ENCODE measurements at places on chromosomes 4 and X. TPM values are rescaled to one million over a fixed set of nuclear protein-coding genes. Genes with fewer than 3 reads are reported as not detected.
A peak's percentile ranks its signal among the peaks of the same experiment; 100 is the strongest.

CENPU gene
- total RNA-seq, result 88.4 TPM

DNA sequence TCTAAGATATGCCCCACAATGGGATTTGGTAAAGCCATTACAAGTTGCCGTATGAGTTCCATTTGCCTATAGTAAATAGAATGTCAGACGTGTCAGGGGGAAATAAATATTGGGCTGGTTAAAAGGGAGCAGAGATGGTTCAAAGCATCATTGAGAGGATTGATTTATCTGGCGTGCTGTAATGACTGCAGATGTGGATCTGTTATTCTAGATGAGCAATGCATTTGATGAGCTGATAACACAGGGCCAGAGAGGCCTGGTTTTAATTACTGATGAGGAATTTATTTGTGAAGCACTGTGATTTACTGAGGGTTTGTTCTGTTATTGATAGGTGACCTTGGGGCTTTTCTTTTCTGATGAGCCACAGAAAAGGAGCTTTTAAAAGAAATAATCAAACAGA lies 62.5 kb downstream of the DACH2 start:
- no peak for DNase-seq

LPAR4 gene
- not detected for total RNA-seq

DNA sequence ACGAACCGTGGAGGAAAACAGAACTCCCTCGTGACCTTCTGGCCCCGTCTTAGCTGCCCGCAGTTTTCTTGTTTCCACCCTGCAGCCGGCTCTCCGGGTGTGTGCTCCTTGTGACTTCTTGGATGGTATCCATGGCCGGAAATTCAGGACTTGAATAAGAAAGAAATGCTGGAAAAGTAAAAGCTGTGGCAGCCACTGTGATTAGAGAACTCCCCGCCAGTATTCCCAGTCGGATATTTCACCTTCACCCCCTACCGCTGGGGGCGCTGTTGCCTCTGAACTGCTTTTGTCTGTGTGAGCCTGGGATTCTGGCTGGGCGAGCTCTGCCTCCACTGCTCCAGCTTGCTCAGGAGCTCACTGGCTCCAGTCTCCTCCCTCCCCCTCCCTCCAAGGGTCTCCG lies 41.5 kb upstream of the CYP4V2 start:
- DNase-seq, result no peak

SMIM10L2A gene
- total RNA-seq, result 0.25 TPM

- no peak for DNase-seq
These were observed 1000.7 kb downstream of the STIM2 start for GRCh38 chr4:27861381-27861787.

PGM2 gene
- 60.1 TPM for total RNA-seq

GRCh38 chr4:54165438-54165837 lies 63.7 kb upstream of the PDGFRA start:
- no peak for DNase-seq

RPA4 gene
- total RNA-seq, result 0.30 TPM

- no peak for DNase-seq
These were observed 1106.0 kb downstream of the STIM2 start for GRCh38 chr4:27966664-27967063.

GPC4 gene
- total RNA-seq, result not detected

DNA sequence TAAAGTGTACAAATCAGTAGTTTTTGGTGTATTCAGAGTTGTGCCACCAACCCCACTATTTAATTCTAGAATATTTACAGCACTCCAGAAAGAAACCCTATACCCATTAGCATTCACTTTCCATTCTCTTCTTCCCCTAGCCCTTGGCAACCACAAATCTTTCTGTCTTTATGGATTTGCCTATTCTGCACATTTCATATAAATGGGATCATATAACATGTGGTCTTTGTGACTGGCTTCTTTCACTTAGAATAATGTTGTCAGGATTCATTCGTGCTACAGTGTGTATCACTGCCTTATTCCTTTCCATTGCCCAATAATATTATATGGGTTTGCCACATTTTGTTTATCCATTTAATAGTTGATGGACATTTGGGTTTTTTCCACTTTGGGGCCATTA lies 32.2 kb downstream of the SGMS2 start:
- DNase-seq, result no peak

DNA sequence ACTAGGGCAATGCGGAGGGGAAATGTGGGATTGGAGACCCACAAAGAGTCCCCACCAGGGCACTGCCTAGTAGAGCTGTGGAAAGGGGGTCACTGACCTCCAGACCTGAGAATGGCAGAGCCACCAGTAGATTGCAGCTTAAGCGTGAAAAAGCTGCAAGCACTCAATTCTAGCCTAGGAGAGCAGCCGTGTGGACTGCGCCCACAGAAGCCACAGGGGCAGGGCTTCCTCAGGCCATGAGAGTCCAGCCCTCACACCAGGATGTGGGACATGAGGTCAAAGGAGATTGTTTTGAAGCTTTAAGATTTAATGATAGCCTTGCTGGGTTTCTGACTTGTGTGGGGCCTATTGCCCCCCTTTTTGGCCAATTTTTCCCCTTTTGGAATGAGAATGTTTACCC lies 379.0 kb downstream of the INPP4B start:
- no peak for DNase-seq

DNA sequence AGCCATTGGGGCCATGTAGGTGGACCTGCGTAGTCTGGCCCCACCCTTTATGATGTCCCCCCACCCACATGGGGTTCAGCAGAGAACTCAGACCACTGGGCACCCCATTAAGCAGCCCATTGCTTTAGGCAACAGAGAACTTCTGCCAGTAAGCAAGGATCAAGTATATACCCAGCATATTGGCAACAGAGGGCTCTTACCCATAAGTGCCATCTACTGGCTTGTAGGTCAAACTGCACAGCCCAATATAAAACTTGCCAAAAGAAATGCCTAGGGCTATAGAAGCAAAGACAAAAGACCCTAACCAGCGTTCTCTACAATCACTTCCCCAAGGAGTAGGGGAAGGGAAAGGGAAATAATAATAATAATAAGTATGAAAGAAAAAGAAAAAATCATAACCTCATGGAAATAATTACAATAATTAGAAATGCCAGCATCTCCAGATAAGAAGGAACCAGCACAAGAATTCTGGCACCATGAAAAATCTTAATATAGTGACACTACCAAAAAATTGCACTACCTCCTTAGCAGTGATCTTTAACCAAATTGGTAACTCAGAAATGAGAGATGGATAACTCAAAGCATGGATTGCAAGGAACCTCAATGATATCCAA lies 1090.7 kb downstream of the FAT4 start:
- DNase-seq, result no peak

DNA sequence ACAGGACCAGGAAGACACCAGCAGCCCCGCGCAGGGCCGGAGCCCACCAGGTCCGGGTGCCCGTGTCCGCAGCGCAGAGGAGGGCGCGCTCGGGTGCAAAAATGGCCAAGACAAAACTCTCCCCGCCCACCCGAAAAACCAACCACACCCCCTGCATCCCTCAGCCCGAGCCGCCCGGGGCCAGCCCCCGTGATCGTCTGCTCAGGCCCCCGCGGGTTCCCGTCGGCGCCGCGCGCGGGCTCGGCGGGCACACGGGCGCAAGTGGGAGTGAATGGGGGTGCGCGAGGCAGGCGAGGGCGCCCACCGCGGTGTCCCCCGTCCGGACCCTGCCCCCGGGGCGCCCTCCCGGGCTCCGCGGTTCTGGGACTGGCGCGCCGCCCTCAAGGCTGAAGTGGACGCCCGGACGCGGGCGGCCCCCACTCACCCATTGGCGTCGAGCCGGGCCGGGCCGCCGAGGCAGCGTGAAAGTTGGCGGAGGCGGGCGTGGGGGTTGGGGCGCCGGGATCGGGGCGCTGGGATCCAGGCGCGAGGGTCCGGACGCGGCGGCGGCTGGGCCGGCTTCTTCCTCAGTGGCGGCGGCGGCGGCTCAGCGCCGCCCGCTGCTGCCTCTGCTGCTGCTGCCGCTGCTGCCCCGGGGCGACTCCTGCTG lies 393 bp downstream of the SH3KBP1 start:
- peak; percentile 52 for DNase-seq

LRIT3 gene
- total RNA-seq, result 0.27 TPM

GRCh38 chr4:128751354-128751753 lies 58.1 kb upstream of the JADE1 start:
- DNase-seq, result no peak

DNA sequence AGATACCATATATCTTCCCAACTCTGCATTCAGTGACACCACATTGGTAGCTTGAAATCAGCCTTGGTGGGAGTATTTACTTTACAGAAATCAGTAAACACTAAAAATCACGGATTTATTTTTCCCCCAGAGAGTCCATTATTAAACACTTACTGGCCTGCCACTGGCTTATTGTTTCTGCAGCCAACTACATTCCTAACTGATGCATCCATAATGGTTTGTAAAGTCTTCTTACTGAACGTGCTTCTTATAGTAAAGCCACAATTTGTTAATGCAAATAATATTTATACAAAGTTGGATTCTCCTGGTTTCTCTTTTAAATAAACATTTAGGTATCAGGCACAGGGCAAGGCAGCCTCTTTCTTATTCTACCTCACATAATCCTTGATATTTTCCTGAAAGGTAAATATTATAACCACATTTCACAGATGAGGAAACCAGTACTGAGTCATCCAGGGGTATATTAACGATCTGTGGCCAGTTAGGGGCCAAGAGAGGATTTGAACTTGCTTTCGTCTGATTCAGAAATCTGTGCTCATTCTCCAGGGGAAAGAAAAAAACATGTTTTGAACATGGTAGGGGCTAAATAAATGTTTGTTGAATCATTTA lies 136.5 kb downstream of the RAB28 start:
- DNase-seq, result no peak

SERTM2 gene
- total RNA-seq, result not detected

- no peak for DNase-seq
These were observed 406.4 kb downstream of the PPARGC1A start for GRCh38 chr4:23483320-23483960.

GRCh38 chr4:75723163-75724065 lies 963 bp upstream of the USO1 start:
- peak; percentile 7 for DNase-seq

GRCh38 chr4:156248917-156249316 lies 295.3 kb upstream of the CTSO start:
- DNase-seq, result no peak

DNA sequence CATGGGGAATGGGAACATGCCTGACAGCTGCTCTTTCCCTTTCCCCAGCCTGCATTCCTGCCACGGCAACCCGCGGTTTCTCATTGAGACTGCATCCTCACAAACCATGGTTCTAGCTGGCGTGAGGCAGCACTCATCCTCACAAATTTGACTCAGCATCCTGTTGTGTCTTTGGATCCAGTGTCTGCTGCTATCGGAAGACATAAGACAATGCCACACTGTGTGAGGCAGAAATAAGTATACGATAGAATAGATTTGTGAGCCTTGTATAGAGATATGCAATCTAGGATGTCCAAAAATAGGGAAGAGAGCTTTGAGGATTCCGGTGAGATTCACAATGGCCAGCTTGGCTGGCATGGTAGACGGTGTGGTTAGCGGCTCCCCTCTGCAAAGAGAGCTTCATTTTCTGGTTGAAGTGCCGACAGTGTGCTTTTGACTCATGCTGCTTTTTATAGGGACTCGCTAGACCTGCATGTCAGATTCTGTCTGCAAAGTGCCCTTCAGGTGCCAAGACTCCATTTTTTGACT lies 161.3 kb upstream of the PSAPL1 start:
- no peak for DNase-seq

- no peak for DNase-seq
These were observed 207.4 kb downstream of the TMA16 start for GRCh38 chr4:163701916-163702315.

GRCh38 chr4:74886484-74886883 lies 46.4 kb upstream of the PARM1 start:
- DNase-seq, result no peak

DNA sequence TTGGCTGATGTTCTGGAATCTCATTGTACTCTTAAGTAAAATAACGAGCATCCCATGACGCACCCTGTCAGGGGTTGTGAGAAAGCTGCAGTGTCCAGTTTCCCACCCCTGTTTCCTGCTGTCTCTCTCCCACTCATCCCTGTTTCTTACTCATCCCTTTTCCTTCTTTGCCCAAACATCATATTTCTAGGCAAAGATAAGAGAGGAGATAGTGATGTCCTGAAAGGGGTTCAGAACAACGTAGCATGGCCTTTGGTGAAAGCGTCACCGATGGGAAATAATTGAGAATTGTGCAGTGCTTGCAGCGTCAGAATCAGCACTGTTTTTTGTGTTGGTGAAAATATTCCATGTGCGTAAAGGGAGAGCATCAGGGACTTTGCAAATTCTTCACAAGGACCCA lies 23.5 kb upstream of the TMEM165 start:
- no peak for DNase-seq

ARHGAP6 gene
- total RNA-seq, result not detected

GRCh38 chr4:54554339-54554990 lies 103.3 kb upstream of the KIT start:
- DNase-seq, result no peak

GRCh38 chr4:147056940-147057610 lies 111.4 kb upstream of the TTC29 start:
- DNase-seq, result no peak

- no peak for DNase-seq
These were observed 292.4 kb upstream of the SPANXN4 start for GRCh38 chrX:142733327-142733726.

- no peak for DNase-seq
These were observed 38.3 kb downstream of the TKTL1 start for GRCh38 chrX:154333837-154334271.

DNA sequence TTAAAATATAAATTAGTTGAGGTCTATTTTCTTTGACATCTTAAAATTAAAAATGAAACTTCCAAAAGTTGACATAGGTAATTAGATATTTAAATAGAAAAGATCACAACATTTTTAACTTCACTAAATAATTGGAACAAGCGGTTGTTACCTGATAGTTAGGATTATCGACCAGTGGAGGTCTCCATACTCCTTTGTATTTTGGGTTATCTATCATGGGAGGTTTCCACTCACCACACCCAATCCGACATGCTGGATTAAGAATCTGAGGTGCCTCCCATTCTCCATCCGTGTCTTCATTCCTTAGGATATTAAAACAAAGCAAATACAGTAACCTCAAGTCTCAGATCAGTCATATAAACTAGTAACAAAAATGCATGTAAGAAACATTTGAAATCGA lies 22.2 kb downstream of the SCOC start:
- no peak for DNase-seq

GRCh38 chr4:130074096-130074495 lies 978.1 kb downstream of the C4orf33 start:
- no peak for DNase-seq

MEPE gene
- not detected for total RNA-seq

DNA sequence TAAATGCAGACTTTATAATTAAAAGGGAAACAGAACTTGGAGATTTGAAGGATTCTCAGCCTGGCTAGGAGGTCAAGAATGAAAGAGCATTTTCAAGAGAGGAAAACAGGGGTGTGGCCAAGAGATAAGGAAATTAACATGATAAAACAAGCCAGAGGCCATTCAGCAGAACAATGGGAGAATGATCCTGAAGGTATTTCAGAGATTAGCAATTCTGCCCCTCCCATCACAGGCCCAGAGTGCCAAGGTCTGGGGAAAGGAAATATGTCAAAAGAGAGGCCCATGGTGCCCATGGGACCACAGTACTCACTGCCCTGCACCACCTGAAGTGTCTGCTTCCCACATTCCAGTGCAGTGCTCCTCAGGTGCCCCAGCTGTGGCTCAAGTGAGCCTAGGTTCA lies 188.5 kb upstream of the STS start:
- no peak for DNase-seq

Measured in activated CD4-positive, alpha-beta T cell treated with anti-CD3 and anti-CD28 coated beads for 36 hours (primary cell).